Activated CD4-positive, alpha-beta T cell treated with anti-CD3 and anti-CD28 coated beads, Interleukin-2, amount 50 U/mL, for 1 hour (primary cell): ENCODE measurements at places on chromosomes 6 and 20.

GRCh38 chr6:56593801-56594318, 48.8 kb downstream of the DST start:
- no peak for DNase-seq

DNA sequence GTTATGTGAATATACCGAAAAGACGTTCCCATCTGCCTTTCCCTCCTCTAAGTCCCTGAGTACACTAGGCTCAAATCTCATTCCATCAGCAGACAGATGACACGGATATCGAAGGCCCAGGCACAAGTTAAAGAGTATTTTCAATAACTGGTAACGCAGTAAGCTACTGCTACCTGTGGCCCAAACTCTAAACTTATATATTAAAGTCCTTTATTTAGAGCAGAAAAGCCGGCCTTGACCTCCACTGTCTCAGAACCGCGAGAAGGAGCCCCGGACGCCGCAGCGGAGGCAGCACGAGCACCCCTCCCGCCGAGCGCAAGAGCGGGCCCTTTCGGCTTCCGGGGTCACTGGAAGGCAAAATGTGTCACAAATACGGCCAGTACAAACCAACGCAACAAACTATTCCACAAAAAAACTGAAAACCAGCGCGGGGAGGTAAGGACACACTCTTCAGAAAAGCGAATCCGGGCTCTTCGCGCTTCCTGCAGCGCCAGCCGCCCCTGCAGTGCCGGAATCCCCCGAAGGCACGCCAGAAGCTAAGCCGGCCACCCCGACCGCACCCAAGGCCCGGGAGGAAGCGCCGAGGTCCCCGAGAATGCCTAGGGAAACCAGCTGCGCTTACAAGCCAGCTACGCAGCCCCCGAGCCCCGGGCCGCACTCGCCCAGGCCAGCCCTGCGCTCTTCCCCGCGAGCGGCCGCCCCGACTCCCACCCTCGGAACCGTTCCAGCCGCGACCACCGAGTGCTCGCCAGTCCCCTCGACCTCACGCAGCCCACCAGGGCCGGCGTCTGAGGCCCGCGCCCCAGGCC, 681 bp downstream of the DIDO1 start:
- DNase-seq = peak; percentile 48

- DNase-seq = no peak
Measured at GRCh38 chr6:44071670-44072451, 55.4 kb downstream of the MRPL14 start.

DNA sequence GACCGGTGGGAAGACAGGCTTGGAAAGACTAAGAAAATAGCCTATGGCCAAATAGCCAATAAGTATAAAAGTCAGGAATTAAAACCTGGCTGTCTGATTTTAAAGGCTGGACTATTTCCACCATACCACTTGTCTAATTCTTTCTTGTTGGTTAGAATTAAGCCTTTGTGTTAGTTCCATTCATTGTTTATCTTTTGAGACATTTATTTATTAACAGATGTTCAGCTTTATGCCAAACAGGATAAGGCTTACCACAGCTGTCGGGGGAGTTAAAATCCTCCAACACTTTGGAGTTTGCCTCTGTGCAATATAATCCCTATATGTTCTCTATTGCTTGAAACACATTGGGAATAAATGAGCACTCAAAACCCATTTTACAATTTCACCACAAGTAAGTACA, 208.3 kb downstream of the TMEM200A start:
- DNase-seq = no peak

DNA sequence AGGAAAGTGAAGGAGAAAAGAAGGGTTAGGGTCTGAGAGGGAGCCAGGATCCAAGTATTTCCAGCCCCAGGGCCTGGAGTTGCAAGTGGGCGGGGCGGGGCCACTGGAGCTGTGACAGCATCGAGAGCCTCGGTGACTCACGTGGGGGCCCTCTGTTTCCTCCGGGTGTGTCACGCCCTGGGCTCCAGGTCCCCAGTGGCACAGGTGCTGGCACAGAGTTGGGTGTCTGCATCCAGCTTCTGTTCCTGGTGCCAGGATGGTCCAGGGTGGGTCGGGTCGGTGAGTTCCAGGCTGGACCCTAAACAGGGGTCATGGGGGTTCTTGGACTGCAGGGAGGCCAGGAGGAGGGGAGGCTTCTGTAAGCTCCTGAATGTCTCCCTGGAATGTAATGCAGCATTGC, 16.7 kb downstream of the RAET1L start:
- no peak for DNase-seq

DNA sequence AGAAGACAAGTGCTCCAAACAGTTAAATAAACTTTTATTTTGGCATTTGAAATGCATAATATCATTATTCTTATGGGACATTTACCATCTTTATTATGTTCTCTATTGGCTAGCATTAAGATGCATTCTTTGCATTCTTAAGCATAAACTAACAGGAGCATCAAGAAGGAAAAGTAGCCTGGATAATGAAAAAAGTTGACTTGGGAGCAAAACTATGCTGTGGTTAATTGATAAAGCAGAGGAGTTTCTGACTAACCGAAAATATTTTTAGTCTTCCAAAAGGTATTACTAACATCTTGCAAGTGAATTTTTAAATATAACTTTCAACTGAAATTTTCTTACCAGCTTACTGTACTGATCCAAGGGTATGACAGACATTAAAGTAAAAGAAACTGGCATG, 140.3 kb downstream of the FLRT3 start:
- no peak for DNase-seq

GRCh38 chr6:21115111-21115510, 478.4 kb upstream of the SOX4 start:
- no peak for DNase-seq
